ENCODE measurements at places on chromosomes 3 and 15.

GRCh38 chr3:177973241-177973840, 562.9 kb upstream of the KCNMB2 start:
- no peak for DNase-seq

DNA sequence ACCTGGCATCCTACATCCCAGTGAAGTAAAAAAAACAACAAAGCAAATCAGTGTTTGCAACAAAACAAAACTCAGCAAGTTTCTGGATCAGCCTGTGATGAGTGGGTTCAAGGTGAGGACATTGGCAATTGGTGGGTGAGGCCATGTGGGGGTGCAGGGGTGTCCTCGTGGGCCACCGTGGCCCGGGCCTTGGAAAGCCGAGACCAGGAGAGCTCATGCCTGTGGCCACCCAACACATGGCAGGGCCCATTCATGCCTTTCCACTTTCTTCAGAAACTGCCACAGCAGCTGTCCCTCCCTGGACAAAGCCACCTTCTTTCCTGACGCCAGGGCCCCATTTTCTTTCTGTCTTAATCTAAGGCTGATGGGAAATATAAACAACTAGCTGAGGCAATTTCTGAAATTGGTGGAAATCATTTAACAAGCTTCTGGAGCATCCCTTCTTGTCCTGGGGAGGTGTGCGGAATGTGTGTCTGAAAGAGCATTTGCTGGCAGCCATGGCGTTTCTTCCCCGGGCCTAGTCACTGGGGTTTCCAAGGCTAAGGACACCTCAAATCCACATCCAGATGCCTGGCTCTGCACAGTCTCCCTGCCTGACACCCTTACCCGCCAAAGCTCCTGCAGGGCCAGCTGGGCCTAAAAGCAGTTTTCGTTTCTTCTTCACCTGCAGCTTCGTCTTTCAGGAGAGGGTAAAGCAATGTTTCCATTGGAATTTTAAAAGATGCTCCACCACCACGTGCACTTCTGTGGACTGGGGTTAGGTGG, 34.1 kb upstream of the SFMBT1 start:
- DNase-seq, result peak; percentile 19

DNA sequence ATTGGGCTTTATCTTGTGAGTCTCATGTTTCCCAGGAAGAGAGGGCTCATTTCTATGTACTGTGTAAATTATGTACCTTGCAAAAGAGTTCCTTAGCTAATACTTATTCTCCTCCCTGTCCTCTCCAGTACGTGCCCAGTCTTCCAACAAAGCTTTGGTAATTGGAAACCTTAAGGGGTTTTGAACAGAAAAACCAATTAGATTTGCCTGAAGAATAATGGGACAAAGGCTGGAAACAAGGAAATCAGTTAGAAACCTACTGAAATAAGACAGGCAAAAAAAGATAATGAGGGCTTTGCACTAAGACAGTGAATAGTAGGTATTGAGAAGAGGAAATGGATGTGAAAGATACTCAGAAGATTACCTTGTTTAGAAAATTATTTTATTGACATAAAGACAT, 82.5 kb downstream of the SPRED1 start:
- no peak for DNase-seq

- DNase-seq, result no peak
Observed at GRCh38 chr15:73570355-73571032, 62.7 kb downstream of the NPTN start.

GRCh38 chr3:4736284-4736861, 242.9 kb upstream of the BHLHE40 start:
- no peak for DNase-seq

DNA sequence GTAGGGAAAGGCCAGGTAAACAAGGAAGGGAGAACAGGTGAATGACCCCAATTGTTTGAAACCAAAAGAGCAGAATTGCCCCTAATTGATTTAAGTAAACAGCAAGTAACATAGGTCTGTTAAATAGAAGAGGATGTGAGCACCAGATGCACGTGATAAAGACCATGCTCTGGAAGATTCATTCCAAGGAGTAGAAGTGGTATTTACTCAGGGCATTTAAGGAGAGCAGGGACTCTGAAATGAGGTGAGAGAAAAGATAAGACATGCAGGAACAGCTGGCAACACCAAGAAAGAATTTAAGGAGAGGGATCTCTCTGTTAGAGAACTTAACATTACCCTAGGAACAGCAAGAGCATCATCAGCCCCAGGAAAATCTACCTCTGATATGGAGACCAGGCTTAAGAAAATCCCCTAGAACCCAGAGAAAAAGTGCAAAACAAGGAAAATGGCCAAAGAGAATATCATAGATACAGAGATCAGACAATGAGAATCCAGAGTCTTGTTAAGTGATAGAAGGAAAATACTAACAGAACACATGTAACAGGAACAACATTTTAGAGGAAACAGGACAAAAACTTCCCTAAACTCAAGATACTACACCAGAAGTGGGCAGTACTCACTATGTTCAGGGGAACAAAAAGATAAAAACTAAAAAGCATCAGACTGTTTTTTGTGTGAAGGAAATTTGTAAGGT, 6.4 kb downstream of the NUDT16 start:
- DNase-seq, result no peak

GRCh38 chr15:64813075-64813474, 12.4 kb downstream of the PIF1 start:
- peak; percentile 44 for DNase-seq

- no peak for DNase-seq
Observed at GRCh38 chr3:148366743-148367410, 330.8 kb upstream of the AGTR1 start.

- no peak for DNase-seq
Observed at GRCh38 chr3:72009851-72010443, 225.0 kb upstream of the PROK2 start.

DNA sequence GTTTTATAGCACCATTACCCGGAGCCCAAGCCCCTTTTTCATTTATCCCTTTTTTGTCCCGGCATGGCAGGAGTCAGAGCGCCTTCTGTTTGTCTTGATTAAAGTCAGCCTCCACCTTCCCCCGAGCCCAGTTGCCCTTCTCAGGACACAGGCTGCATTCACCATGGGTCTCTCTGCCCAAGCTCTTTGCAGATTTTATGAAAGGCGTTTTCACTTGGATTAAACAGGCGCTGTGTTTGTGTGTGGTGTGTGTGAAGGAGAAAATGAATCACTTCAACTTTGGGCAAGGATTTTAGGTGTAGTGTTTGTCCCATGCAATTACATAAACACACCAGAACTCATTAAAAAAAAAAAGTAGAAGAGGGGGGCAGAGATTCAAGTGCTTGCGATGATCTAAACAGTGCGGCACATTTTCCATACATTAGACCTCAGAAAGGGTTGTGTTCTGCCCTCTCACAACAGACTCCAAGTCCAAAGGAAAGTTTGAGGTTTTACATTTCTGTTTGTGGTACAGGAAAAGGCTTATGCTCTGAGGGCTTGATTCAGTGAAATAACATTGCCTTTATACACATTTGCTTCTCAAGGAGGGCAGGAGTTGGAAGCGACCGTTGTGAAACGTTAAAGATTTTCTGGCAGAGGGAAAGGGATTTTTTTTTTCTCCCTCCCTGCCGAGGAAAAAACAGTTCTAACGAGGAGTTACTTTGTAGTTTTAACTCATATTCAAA, 14.5 kb upstream of the IL16 start:
- DNase-seq, result no peak

DNA sequence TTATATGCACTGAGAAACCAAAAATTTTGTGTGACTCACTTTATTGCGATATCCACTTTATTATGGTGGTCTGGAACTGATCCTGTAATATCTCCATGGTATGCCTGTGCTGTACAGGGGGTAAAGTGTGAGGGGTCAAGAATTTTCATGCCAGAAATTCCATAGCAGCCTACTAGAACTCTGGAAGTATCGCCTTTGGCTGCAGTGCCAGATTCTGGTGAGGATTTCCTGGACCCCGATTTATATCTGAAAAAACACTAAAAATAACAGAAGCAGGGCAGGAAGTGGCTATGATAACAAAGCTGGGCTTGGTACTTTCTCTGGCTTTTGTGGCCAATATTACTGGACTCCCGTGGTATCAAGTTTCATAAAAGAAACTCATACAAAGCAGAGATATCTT, 36.4 kb downstream of the CCDC80 start:
- no peak for DNase-seq

DNA sequence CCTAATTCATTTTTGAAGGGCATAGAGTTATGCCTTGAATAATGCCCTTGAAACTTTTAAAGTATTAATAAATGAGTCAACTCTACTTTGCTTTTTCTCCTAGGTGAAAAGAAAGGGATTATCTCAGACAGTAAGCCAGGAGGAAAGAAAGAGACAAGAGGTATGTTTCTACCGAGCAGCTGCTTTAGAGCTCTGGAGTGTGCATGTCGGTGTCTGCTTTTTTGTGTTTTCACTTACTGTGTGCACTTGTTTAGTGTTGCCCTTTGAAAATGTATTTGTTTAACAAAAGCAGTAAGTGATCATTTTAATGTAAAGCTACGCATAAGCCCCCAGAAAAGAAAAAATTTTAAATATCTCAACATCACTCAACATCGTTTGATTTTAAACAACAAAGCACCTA, 28.1 kb downstream of the ARHGEF26 start:
- DNase-seq, result no peak

DNA sequence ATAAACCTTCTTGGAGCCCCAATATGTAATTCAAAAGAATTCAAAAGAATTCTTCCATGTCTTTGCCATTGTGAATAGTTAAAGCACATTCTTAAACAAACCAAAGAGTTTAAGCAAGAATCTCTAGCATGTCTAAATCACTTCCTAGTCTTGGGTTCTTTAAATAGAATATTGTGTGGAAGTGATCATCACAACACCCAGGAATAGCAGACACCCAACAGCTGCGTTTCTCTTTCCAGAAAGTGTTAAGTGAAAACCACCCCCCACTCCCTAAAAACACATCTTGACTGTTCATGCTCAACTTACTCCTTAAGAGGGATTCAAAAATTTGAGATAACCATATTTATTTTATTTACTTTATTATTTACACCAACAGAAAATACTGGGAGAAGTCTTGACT, 24.1 kb upstream of the CAPN7 start:
- DNase-seq, result no peak

DNA sequence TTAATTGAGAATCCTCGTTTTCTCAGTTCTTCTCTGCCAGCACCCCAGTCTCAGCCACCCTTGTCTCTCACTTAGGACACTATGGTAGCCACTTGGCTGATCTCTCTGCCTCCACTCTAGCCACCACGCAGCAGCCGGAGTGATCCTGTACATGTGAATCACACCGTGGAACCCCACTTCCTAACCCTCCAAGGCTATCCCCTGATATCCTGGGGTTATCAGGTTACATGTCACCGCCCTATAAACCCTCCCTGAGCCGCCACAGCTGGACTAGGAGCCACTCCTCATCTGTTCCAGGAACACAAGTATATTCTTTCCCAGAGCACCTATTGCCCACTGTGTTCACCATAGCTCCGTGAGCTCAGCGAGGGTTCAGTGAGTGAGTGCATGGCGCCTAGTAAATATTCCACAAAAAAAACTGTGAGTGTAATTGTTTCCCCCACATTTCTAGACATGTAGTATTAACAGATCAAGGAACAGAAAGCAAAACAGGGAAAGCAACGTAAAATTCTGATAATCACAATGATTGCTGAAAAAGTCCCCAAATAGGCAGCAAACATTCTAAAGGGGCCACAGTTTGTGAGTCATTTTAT, 661 bp upstream of the PARP14 start:
- peak; percentile 29 for DNase-seq

GRCh38 chr15:37550360-37551024, 383.9 kb upstream of the TMCO5A start:
- DNase-seq, result peak; percentile 54

GRCh38 chr3:52895418-52895817, 1.9 kb downstream of the STIMATE start:
- DNase-seq, result no peak

DNA sequence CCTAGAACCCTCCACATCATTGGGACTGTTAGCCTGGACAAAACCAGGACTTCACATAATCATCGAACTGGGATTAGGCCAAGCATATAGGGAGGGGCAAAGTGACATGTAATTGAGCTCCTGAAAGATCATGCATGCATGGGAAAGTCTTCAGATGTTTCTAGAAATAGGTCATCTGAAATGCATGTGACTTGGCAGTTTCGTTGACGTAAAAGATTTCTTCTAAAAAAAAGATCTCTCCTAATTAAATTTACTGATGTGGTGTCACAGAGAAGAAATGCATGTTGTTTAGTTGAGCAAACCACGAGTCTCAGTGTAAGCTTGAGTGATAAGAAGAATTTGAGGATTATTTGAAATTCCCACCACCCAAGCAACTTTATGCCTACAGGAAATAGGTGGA, 70.0 kb upstream of the LIMD1 start:
- no peak for DNase-seq

GRCh38 chr3:17166369-17166768, 281.6 kb downstream of the PLCL2 start:
- DNase-seq, result no peak

DNA sequence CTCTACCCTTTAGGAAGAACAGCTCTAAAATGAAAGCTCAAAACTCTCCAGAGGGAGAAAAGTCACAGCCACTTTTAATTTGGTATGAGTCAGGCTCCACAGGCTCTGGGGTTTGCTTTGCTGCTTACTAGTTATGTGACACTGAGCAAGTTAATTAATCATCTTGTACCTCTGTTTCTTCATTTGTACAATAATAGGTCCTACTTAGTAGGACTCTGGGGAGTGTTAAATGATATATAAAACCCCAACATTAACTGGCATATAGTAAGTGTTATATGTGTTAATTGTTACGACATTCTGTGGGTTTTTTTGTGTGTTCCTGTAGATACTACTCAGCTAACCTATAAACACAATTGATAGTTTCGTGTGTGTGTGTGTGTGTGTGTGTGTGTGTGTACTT, 6.6 kb downstream of the ACKR2 start:
- DNase-seq, result no peak

DNA sequence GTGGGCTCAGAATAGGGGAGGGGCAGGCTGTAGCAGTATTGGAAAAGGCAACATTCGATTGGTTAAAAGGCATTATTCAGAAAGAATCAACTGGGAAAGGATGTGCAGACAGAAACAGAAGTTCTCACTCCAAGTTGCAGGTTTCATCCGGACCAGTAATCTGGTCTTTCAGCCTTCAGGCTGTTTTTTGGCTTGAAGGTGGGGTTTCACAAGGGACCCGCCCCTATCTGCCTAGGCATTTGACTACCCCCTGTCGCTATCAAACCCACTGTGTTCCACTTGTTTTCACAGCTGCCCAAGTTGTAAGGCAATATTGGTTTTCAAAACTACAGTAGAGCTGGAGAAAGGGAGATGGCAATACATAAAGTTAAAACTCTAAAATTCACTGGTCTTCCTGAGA, 96.9 kb downstream of the VPS8 start:
- DNase-seq, result peak; percentile 57

DNA sequence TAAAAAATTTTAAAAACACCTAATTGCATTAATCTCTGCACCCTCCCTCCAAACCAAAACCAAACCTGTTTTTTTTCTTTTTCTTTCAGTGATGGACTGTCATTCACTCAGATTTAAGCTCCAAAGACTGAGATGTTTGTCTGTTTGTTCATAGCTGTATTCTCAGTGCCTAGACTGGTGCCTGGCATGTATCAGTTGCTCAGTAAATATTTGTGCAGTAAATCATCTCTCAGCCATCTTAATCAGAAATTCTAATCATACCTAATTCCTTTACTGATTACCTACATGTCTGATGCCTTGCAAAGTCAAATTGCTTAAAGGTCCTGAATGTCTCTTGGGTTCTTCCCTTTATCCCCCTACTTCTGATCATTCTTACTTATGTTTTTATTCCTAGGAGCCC, 138.8 kb downstream of the ZNF609 start:
- DNase-seq, result no peak

Data from H9 (cell line).